ENCODE measurements at places on chromosomes 7 and 10.

DNA sequence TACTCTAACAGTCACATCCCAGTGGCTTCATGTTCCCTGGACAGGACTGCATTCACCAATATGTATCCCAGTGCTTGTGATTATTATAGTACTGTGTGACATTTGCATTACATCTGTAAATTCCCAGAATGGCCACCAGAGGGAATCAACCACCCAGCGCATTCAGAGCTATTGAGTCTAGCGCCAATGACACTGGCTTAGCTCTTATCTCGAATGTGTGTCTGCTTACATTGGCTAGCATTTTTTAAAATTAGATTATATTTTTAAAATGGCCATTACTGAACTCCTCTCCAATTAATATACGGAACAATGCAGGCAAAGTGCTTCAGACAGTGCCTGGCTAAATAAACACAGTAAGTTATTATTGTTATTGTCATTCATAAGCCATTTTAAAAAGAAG is 36.3 kb downstream of the TRIL start:
- DNase-seq: peak; percentile 76

GRCh38 chr7:45569290-45569685 is 4.9 kb upstream of the ADCY1 start:
- no peak for DNase-seq

DNA sequence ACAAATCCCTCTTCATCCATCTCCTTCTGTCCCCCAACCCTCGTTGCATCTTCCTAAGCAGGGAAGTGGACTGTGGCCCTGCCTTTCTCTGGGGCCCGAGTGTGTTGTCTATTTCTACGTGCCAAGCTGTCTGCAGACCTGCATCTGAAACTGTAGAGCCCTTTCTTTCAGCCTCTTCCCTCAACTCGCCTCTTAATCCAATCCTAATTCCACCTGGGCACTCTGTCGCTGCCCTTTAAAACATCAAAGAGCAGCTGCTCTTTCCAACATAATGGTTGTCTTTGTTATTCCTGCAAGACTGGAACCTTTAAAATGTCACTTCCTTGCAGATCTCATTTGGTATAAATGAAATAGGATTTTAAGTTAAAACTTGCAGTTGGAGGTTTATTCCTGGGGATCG is 21.5 kb upstream of the ADAM12 start:
- no peak for DNase-seq

DNA sequence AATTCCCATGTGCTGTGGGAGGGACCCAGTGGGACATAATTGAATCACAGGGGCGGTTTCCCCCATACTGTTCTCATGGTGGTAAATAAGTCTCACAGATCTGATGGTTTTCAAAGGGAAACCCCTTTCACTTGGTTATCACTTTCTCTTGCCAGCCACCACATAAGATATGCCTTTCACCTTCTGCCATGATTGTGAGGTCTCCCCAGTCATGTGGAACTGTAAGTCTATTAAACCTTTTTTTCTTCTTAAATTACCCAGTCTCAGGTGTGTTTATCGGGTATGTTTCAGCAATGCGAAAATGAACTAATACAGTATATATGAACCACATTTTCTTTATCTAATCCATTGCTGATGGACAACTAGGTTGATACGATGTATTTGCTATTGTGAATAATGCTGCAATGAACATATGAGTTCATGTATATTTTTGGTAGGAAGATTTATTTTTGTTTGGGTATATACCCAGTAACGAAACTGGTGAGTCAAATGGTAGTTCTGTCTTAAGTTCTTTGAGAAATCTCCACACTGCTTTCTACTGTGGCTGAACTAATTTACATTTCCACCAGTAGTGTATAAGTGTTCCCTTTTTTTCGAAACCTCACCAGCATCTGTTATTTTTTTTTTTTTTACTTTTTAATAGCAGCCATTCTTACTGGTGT is 70.0 kb upstream of the HGF start:
- DNase-seq: peak; percentile 37

DNA sequence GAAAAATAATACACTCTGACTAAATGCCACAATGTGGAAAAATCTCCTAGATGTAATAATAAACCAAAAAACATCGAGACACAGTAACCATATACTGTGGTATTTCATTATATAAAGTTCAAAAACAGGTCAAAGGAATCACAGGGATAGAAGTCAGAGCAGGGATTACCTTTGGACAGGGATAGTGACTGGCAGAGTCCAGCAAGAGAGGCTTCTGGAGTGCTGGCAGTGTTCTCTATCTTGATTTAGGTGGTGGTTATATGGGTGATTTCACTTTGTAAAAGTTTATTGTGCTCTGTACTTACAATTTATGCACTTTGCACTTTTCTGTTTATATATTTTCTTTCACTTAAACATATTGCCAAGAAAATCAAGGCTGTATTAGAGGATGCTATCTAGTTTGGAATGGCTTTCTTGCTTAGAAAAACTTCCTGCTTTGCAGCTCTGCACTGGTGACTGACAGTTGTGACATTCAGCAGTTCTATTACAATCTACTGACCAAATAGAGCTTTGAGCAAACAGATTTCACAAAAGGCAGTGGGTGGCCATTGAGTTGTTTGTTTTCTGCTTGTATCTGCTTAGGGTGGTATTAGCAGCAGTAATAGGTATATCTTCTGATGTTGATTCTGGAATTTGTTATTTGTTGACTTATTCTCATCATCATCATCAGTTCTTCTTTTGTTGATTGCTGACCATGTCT is 263.6 kb upstream of the LRGUK start:
- DNase-seq: peak; percentile 37

- no peak for DNase-seq
Observed at GRCh38 chr10:131549116-131549515, 237.6 kb upstream of the TCERG1L start.

GRCh38 chr7:33716581-33717477 is 188.5 kb upstream of the BMPER start:
- DNase-seq: no peak

GRCh38 chr7:24812305-24812945 is 55.2 kb upstream of the GSDME start:
- peak; percentile 78 for DNase-seq

DNA sequence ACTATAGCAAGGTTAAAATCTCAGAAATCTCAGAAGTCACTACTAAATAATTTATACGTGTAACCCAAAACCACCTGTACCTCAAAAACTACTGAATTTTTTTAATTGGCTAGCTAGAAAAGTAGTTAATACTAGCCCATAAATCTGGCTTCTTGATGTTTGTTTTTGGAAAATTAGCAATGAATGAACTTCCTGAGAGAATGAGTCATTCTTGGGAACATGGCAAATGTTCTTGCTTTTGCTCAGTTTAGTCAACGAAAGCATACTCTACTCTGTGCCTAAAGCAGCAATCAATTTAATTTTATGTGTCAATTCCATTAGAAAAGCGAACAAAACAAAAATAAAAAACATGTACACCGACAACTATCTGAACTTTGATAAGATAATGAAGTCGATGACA is 69.2 kb downstream of the SEMA3E start:
- DNase-seq: no peak

- DNase-seq: no peak
Observed at GRCh38 chr10:98457721-98458120, 11.0 kb upstream of the HPS1 start.
